NCI-H526 treated with DMSO at 0.1 percent for 48 hours (cell line): ENCODE measurements at places on chromosomes 1 and 21.

DNA sequence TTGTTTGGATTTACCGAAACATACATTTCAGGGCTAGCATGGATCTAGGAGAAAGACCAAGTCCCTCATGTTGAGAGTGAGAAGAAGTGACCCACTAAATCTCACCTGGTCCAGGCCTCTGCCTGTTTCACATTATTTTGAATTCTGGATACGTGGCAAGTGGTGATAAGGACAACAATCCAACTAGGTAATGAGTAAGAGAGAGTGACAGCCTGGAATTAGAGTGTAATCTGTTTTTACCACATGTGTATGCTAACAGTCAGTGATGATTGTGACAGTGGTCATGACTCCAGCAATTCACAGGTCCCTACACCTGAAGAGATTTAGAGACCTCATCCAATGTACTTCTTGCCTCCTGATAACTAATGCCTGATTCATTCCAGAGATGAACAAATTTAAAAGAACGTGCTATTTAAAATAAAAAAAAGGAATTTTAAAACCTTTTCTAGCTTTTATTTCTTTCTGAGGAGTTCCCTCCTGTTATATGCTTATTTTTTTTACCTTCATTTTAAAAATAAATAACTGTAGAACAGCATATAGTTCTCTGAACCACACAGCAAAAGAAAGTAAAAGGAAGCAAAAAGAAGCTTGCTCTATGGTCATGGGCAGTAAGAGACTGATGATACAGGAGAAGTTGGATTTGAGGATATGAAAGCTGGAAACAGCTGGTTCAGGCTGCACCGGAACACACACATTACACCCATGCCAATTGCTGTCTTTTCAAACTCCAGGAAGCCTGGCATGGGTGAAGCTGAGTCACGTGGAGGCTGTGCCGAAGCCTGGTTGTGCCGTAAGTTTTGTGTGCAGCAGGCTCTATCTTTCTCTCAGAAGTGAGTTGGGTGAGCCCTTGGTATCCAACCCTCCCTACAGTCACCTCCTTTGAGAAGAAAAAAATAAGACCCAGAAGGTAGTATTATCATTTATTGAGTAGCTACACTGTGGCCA is 14.7 kb downstream of the C1orf116 start:
- no peak for DNase-seq

- DNase-seq, result no peak
Observed at GRCh38 chr21:44444286-44444931, 10.9 kb upstream of the LRRC3 start.

- DNase-seq, result no peak
Observed at GRCh38 chr21:14594967-14595366, 48.9 kb upstream of the SAMSN1 start.

DNA sequence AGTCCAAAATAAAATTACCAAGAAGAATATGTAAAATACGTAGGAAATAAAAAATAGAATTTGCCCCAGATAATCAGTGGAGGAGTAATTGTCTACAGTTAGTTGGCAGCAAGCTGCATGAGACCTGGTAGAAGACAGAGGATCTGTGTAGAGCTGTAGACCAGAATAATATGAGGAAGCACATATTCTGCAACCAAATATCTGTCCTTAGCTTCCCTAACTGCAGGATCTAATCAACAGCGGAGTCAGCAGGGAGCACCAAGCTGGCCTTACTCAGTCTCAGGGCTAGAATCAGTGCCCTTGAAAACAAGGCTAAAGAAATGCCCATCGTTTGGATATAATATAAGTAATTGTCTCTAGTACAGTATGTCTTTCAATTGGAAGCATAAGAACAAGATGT is 6.1 kb upstream of the GCSAML start:
- DNase-seq, result no peak

- no peak for DNase-seq
Observed at GRCh38 chr1:143665606-143666005, 306.2 kb downstream of the FAM72C start.
